ENCODE measurements at places on chromosomes 6 and 20. TPM values are rescaled to one million over a fixed set of nuclear protein-coding genes. Genes with fewer than 3 reads are reported as not detected.

- H3K36me3 ChIP-seq = no peaks in the 10 kb centered on the region
- no peak overlapping the region for H3K4me3 ChIP-seq
Measured at GRCh38 chr20:33569802-33570391, 80.0 kb downstream of the CBFA2T2 start.

The ASIP gene
- not detected for total RNA-seq

The ABHD12 gene
- 16.7 TPM for total RNA-seq

- no peak overlapping the region for H3K27ac ChIP-seq
- peaks cover 10% of the 10 kb centered on the region for H3K4me1 ChIP-seq
- peak; percentile 33 for DNase-seq
- no peaks in the 10 kb centered on the region for H3K36me3 ChIP-seq
- H3K4me3 ChIP-seq = no peak overlapping the region
Measured at GRCh38 chr6:41200296-41200900, 551 bp downstream of the TREML2 start.

The SESN1 gene
- 3.9 TPM for total RNA-seq

The HLA-DRB5 gene
- 13.7 TPM for total RNA-seq

- no peak overlapping the region for H3K27ac ChIP-seq
- no peak for DNase-seq
- no peak overlapping the region for H3K4me3 ChIP-seq
- H3K36me3 ChIP-seq = no peaks in the 10 kb centered on the region
- no peaks in the 10 kb centered on the region for H3K4me1 ChIP-seq
Measured at GRCh38 chr20:24011282-24011681, 22.7 kb upstream of the GGTLC1 start.

The NR2E1 gene
- not detected for total RNA-seq

DNA sequence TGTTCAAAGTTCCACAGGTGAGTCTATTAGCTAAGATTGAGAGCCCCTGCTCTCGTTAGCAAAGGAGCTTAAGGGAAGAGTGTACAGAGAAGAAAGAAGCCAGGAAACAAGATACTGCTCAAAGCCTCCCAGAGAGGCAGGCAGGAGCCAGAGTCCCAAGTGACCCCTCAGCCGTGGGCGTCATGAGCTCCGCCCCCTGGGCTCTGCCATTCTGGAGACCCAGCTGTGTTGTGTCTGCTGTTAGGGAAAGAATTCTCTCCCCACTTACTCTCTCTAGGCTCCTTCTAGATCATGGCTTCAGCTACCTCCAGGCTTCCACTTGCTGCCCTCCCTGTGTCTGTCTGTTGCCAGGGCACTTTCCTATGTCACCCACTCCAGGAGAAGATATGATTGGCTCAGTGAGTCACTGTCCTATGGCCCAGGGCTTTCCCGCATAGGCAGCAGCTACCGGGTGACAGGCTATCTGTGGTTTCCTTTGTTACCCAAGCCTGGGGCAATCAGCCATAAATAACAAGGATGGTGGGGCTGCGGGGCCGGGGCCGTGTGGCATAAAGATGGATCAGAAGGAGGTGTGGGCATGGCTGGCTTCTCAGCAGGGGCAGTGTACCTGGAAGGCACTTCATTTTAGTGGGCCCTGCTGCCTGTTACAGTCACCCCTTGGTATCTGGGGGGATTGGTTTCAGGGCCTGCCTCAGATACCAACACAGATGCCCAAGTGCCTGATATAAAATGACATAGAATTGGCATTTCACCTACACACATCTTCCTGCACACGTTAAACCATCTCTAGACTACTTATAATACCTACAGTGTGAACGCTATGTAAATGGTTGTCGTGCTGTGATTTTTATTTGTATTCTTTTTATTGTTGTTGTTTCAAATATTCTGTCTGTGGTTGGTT, 118.9 kb downstream of the ARMC2 start:
- H3K4me3 ChIP-seq = no peak overlapping the region
- no peaks in the 10 kb centered on the region for H3K27me3 ChIP-seq
- peak overlapping the region; percentile 37 for H3K27ac ChIP-seq
- peaks cover 17% of the 10 kb centered on the region for H3K4me1 ChIP-seq
- no peaks in the 10 kb centered on the region for H3K36me3 ChIP-seq

DNA sequence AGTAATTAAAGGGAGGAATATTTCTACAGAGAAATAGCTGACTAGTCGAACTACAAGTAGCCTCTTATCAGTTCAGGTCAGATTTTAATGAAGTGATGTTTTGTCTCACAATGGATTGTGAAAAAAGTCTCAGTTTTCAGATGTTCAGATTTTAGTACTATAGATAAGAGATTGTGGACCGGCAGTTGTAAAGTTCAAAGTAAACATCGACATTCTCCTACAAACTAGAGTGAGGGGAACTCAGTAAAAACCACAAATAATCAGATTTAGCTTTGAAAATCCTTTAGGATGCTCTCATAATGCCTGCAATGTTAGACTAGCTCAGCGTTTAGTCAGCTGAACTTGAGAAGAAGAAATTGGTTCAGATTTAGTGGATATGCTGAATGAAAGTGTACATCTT, 39.9 kb downstream of the RCAN2 start:
- no peak for DNase-seq
- no peak overlapping the region for H3K27ac ChIP-seq
- no peak overlapping the region for H3K4me3 ChIP-seq
